Fibroblast of the conjunctiva (primary cell): ENCODE measurements at places on chromosomes 5 and 9.
A peak's percentile ranks its signal among the peaks of the same experiment; 100 is the strongest.

DNA sequence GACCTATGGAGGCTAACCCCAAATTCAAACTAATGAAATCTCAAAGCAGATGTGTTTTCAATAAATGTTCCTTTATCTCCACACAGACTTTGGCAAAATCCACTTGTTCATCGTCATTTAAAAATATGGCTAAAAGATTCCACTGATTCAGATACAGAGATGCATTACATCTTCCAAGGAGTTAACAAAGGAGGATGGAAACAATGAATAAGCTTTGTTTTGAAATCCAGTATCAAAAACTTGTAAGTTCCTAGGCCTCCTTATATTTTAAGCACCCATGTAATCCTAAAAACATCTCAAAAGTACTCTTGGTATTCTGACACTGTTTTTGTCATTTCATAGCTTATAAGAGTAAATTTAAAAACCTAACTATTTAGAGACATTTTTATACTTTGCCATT, 345.6 kb upstream of the ACTBL2 start:
- DNase-seq: no peak

DNA sequence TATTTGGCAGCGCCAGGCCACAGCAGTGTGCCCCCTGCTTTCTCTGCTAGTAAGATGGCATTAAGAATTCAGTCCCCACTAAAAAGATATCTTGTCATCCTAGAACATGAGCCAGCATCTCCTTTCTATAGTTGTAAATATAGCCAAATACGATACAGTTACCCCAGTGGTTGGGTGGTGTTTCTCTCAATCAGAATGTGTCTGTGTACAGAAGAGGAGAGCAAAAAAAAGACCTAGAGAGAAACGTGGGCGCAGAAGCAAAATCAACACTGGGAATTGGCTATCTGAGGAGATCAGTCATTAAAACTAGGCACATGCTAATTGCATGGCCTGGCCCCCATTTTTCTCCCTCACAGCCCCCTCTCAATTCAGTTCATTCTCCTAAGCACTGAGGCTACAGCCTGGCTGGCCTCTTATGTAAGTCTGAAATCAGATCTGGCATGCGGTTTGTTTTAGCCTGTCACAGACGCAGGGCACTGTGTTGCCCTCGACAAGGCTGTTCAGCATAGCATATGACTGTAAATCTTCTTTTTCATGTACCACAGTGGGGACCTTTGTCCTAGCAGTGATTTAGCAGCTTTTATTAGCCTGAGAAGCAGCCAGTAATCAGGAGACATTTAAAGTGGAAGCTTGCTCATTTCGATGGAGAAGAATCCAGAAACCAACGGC, 57.8 kb downstream of the RORB start:
- DNase-seq: no peak

- no peak for DNase-seq
These were observed 62.7 kb upstream of the RXRA start for GRCh38 chr9:134263596-134263995.

DNA sequence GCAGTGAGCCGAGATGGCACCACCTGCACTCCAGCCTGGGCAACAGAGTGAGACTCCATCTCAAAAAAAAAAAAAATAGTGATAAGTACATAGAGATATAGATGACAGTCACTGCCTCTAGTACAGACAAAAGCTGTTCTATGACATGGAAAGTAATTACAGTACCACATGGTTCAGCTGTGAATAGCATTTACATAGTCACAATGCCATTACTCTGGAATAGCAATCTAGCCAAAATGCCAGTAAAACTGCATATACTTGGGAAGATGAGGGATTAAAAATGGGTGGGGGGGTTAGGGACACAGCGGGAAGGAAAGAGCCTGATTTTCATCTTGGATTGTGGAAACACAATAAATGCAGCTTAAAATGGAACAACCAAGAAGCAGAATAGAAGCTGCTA, 39.4 kb upstream of the CNOT6 start:
- DNase-seq: no peak

- no peak for DNase-seq
These were observed 158.9 kb downstream of the HINT1 start for GRCh38 chr5:131005963-131006684.

DNA sequence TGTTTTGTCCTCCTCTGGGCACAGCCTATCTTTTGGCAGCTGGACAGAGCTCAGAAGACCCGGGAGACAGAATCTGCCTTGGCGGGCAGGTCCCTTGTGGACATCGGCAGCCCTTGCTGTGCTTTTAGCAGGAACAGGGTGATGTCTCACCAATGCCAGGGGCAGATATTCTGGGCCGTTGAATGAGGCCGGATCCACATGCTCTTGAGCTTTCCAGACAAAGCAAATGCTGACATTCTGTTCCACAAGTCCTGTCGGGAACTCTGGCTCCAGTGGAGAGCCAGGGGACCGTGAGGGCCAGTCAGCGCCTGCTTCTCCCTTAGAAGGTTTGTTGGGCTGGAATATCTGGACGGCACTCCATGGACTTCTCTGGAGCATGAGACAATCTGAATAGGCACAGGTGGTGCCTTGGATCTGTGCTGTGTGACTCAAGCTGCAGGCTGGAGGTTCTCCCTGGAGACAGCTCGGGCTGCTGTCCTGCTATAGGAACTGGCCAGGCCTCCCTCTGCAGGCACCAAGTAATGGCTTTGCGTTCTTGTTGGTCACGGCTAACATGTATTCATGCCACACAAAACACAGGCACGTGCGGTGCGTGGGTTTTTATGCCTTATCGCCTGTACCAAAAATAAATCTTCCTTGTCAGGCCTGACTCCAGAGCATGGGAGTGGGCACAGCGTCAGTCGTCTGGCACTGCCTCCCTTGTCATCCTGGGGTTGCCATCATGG, 80.3 kb downstream of the GADD45G start:
- DNase-seq: no peak

DNA sequence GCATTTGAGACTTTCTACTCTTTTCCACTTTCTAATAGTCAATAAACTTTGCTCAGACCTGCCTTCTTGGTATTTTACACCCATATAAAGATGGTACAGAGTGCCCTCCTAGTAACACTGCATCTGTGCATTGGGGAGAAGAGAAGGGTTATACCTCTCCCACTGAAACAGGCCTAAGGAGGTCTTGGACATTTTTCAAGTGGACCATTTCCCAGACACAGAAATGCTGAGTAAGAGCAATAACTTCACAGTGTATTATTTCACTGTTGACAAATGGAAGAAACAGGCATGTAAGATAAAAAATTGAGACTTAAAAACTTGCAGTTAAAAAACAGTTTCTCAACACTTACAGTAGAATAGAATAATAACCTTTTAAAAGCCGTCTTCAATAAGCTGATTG, 1224.0 kb upstream of the CDH18 start:
- no peak for DNase-seq

GRCh38 chr9:35237311-35237710, 75.5 kb downstream of the UNC13B start:
- DNase-seq: no peak

GRCh38 chr9:38362852-38363588, 29.5 kb upstream of the ALDH1B1 start:
- DNase-seq: peak; percentile 63

GRCh38 chr5:72605632-72606031, 98.4 kb upstream of the ZNF366 start:
- DNase-seq: no peak
